ENCODE measurements at places on chromosomes 6 and 20.

GRCh38 chr20:59948828-59949720, 8.9 kb downstream of the FAM217B start:
- DNase-seq = no peak

DNA sequence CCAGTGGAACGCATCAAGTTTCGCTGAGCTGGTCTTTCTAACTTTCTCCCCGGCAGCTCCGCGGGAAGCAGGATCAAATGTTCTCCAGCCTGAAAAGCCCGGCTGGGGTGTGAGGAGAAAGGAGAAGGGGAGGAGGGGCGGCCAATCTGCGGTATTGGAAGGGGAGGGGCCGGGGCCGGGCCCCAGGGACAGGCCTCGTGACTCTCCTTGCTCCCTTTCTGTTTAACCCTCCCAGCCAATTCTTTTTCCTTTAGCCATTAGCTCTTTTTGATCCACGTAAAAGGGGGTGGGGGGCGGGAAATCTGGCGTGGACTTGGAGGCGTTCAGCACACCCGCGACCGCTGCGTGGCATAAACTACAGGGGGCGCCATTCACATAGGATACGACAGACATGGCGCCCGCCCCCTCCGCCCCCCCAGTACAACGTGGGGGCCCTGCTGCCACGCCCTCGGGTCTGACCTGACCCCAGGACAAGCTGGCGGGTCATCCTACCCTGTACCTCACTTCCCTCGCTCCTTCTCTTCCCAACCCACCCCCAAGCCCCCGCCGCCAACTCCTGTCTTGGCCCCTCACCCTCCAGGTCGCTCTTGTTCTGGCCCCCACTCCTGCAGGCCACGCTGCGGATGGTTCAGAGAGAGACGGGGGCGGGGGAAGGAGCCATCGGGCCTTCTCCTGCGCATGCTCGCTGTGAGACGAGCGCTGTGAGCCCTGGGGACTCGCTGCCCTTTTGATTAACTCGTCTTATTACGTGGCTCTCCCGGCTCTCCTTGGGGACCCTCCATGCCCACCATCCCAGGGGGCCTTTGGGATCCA, 7.8 kb upstream of the MDGA1 start:
- no peak for DNase-seq

GRCh38 chr6:116369540-116369939, 1.2 kb upstream of the DSE start:
- no peak for DNase-seq

DNA sequence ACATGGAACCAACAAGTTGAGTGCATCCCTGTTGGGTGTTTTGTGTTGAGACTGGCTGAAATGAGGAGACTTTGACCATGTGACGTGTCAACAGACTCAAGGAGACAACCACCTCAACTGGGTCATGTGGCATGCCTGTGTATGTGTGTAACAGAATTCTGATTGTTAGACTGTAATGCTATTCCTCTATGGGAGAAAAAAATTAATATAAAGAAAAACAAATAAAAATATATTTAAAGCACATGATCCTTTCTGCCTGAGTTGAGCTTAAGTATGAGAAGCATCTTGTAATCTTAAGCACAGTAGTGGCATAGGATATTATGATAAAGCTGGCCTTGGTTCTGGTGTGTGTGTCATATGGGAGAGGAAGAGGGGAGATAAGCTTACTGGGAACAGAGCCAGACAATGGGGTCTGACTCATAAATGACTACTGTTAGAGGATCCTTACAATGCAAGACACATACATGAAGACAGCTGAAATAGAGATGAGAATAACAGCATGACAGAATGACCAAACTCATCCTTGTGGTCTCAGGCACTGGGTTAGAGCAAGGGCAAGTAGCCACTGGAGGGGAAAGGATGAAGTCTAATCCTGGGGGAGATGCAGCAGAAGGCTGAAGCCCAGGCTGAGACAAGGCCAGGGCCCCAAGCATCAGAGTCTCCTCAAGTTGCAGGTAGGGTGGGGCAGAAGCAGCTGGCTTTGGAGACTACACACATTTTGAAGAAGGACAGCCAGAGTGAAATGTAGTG, 9.2 kb downstream of the TP53INP2 start:
- DNase-seq = no peak

DNA sequence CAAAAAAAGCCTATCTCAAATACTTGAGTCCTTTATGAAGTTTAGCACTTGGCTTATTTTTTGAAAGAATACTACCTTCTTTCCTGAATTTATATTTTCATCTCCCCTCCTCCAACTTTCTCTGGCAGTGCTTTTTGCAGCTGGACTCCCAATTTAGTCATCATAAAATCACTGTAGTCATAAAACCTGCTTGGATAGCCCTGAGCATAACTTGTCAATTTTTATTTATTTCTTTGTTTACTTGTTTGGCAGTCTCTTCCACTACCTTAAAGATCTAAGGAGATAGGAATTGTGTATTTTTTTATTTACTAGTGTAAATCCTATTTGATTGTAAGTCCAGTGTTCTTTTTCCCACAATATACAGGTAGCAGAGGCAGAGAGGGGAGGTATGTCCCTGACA, 11.2 kb upstream of the EDN1 start:
- no peak for DNase-seq

GRCh38 chr20:45833030-45833882, at the start of gene SNX21:
TSS of gene SNX21 (plus strand) at chr20:45833799. CDS start at chr20:45833920, 121 bp downstream.
- DNase-seq = no peak

- no peak for DNase-seq
Measured at GRCh38 chr20:38123021-38123587, 42.0 kb downstream of the TGM2 start.

DNA sequence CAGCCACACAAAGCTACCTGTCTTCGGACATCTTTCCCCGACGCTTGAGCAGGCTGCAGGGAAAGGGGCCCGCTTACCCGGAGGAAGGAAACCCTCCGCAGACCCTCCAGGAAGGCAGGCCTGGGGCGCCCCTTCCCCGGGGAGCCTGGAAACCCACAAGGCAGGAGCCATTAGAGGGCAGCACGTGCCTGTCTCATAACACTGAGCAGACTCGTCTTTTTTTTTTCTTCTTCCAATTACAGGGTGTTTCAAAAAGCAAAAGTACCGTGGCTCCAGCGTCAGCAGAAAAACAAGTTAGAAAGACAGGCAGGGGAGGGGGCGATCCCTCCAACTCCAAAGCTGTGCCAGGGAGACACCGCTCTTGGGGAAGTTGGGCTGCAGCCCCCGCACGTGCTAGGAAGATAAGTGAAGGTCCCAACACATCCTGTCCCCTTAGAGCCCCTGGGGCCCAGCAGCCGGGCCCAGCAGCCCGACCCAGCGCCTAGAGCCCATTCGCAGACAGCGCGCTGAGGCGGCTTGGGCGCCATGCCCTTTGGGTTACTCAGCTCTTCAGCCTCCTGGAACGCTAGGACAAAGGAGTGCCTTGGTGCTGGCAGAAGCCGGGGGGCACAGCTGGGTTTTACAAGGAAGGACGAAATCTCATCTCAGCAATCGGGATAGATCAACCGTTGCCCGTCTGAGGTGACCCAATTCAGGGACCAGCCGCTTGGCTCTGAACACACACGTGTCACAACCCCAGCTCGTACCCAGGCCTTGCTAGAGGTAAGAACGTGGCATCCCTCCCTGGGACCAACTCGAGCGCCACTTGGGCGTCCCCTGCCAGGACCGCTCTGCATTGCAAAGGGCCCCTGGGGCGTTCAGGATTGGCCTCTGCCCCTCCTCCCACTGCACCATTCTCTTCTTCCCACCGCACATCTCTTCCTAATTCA, 136.3 kb downstream of the LY86 start:
- DNase-seq = peak; percentile 87

GRCh38 chr6:145842693-145843546, 28.3 kb upstream of the FBXO30 start:
- no peak for DNase-seq

DNA sequence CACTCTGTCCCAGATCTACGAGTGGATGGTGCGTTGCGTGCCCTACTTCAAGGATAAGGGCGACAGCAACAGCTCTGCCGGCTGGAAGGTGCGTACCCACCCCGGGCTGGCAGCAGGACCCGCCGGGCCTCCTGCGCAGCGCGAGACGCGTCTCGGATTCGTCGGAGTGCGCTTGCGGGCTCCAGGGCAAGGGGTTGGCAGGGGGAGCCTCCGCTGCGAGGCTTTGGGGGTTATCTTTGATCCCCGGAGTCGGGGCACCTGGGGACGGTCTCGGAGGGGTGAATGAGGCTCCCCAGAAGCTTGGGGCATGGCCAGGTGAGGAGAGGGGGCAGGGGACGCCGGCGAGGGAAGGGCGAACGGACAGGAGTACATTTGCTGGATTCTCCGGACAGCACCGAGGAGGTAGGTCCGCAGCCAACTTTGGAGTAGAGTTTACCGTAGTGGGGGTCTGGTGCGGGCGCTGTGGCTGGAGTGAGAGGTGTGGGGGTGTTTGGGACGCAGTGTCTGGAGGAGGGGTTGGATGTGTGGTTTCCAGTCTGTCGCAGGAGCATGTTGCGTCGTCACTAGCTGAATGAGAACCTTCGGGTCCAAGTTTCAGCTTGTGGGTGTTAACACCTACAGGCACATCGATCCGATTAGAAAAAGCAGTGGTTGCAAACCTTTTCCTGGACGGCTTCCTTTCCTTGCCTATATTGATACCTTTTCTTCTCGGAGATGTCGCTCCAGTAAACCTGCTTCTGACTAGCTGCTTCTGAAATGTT, 1.2 kb downstream of the FOXO3 start:
- DNase-seq = no peak

DNA sequence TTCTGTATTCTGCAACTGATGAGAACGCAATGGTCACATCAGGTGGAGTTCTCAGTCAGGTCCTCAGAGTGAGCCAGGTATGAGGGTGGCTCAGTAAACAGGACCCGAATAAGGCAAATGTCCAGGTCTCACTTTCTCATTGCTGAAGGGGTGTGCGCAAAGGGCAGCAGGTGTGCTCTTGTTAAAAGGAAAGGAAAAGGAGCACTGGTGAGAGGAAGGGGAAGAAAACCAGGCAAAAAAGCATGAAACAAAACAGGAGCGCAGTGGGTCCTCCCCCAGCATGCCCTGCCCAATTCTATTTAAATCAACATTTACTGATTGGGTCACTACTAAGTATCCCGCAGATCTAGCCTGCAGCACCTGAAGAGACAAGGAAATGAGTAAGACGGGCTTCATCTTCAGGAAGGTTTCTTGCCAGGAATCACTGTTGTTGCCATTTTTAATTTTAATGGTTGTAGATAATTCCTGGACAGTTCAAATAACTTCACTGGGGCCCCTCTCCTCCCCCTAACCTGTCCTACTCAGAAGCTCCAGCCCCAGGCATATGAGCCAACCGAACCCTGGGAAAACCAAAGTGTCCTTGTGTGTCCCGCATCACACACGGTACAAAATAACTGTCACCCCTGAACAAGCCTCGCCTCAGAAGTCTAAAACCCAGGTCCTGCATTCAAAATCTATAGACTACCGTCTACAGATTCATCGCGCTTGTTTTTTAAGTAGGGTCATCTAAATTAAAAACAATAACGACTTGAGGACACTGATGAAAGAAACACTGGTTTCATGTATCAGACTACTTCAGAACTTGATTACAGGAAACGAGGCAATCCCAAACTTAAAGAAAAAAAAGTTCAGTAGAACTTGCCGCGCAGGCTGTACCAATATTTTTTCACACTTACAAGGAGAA, 980 bp downstream of the MBOAT1 start:
- no peak for DNase-seq

- no peak for DNase-seq
Measured at GRCh38 chr20:56440346-56441007, 27.9 kb upstream of the RTF2 start.

DNA sequence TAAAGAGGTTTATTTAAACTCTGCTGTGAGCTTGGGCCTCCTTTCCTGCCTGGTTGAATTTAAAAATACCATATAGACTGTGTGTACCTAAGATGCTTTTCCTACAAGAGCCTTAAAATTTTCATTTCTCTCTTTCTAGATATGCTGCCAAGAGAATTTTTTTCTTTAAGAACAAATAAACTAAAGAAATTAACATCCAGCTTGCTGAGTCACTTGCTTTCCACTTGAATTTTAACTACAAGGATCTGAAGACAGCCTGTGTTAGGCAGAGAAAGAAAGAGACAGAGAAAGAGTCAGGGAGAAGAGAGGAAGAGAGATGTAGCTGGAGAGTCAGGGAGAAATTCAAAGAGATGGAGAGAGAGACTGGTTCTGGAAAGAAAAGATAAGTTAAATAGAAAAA, 18.3 kb upstream of the SNAP25 start:
- DNase-seq = no peak

- no peak for DNase-seq
Measured at GRCh38 chr6:157025437-157025836, 248.3 kb downstream of the ARID1B start.

- no peak for DNase-seq
Measured at GRCh38 chr6:106569428-106569827, 59.9 kb downstream of the RTN4IP1 start.

DNA sequence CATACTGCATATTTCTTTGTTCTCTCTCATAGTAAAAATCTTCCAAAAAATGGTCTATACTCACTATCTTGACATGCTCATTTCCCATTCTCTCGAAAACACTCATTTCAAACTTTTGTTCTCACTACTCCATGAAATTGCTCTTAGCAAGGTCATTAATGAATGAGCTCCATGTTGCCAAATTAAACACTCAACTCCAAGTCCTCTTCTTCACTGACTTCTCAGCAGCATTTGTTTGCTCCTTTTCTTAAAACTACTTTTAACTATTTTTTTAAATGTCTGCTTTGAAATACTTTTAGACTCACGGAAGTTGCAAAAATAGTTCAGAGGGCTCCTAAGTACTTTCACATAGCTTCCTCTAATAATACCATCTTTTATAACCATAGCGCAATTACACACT, 274.0 kb upstream of the PREP start:
- no peak for DNase-seq

DNA sequence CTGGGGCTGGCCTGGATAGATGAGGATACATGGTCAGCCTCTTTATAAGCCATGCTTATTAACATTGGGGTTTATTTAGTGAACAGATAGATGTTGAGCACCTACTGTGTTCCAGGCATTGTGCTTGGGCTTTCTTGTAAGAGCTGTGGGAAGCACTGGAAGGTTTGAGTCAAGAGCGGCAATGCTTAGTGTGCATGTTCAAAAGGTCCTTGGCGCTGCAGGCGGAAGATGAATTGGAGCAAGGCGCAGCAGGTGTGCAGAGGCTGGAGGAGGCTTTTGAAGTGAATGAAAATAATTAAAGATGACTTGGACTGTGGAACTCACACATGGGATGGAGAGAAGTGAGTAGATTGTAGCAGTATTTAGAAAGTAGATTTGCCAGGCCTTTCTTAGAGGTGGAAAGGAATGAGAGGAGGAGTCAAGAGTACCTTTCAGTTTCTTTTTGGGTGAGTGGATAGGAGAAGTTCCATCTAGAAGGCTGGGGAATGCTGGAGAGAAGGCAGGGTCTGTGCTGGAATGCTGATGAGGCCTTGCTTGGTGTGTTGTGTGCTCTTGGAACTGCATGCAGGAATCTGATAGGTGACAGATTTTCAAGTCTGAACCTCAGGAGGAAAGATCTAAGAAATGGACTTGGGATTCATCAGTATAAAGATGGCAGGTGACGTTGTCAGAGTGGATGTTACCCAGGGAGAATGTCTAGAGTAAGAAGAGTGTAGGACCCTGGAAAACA, 26.4 kb downstream of the SNX9 start:
- DNase-seq = no peak

DNA sequence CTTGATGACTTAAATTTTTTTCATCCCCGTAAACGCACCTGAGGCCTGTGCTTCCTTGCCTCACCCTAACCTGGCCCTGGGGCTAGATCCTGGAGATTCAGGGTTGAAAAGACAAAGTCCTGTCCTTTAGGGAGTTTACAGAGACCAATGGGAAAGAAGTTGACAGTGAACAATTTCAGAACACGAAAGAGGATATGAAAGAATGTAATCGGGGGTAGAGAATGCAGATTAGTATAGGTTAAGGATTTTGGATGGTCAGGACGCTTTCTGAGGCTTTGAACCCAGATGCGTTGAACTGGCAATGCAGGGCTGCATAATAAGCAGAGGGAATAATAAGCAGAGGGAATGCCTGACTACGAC, 1.7 kb upstream of the FBXO5 start:
- no peak for DNase-seq

GRCh38 chr20:46631212-46631869, 19.9 kb downstream of the SLC13A3 start:
- no peak for DNase-seq
